ENCODE measurements at places on chromosomes 2 and 18.

DNA sequence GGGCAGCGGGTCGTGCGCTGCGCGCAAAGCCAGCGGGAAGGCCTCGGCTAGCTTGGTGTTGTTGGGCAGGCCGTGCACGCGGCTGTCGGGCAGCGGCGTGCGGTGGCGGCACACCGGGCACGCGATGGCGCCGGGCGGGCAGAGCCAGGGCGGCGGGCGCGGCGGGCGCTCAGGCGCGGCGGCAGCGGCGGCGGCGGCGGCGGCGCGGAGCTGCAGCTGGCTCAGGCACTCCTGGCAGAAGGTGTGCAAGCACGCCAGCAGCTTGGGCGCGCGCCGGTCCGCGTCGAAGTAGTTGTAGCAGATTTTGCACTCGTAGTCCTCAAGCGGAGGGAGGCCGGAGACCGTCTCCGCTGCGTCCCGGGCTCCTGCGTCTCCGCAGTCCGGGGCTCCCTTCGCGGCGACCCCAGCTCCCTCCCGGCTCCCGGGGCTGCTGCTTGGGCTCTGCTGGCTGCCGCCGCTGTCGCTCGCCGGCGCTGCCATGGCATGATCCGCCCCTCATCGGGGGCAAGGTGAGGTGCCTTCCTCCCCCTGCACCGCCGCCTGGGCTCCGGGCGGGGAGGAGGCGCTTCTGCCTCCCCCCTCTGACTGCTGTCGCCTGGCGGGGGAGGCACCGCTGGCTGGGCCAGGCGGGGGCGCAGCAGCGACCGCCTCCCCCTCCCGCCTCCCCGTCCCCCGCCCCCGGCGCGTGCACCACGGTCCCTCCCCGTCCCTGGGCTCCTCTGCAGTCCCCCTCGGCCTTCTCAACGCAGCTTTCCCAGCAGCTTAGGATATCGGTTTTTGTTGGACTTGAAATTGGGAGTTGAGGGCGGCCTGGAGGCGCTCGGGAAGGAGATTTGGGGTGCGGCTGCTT is 21.0 kb upstream of the PAX3 start:
- DNase-seq: no peak

GRCh38 chr2:190781604-190782198 is 98.9 kb upstream of the GLS start:
- DNase-seq: peak; percentile 31

GRCh38 chr18:45548614-45549013 is 66.7 kb upstream of the SLC14A2 start:
- DNase-seq: no peak

- no peak for DNase-seq
These were observed 1267.1 kb downstream of the LRP1B start for GRCh38 chr2:140863713-140864112.

DNA sequence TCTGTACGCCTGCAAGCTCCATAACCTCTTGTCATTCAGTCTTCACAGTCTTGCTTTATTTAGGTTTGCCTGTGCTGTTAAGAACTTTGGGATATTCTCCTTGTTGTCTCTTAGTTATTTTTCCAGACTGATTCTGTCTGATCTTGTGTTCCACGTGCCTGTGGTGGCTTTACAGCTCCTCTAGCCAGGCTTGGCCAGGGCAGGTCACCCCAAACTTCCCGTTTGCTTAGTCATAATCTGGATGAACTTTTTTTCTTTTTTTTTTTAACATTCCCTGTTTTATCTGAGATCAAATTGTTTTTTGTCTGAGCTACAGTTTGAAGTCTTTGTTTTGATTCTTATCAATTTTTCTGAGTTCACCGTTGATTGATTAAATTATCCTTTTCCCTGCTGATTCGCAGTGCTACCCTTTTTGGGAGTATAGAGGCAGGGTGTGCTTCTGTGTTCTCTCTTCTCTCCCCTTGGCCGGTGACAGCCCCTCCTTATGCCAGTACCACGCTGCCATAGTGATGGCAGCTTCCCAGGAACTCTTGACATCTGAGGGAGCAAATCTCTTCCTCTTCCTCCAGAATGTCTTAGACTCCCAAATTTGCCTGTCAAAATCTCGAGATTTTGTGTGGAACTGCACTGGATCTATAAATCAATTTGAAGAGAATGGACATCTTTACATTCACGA is 2.5 kb downstream of the SP100 start:
- no peak for DNase-seq
